ENCODE measurements at places on chromosomes 3 and 15.

DNA sequence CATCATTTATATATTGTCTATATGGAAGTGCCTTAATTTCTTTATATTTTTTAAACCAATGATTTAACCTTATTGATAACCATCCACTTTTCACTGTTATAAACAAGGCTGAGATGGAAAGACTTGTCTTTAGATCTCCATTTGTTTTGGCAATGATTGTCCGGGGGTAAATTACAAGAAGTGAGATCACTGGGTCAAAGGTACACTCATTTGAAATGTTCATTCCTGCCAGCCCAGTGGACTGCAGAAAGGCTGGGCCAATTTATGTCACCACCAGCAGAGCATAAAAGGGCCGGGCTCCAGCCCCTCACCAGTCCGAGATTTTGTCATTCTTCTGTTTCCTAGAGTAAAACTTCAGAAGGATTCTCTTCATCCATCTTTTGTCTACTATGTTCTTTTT is 93.6 kb upstream of the NEO1 start:
- DNase-seq, result no peak

DNA sequence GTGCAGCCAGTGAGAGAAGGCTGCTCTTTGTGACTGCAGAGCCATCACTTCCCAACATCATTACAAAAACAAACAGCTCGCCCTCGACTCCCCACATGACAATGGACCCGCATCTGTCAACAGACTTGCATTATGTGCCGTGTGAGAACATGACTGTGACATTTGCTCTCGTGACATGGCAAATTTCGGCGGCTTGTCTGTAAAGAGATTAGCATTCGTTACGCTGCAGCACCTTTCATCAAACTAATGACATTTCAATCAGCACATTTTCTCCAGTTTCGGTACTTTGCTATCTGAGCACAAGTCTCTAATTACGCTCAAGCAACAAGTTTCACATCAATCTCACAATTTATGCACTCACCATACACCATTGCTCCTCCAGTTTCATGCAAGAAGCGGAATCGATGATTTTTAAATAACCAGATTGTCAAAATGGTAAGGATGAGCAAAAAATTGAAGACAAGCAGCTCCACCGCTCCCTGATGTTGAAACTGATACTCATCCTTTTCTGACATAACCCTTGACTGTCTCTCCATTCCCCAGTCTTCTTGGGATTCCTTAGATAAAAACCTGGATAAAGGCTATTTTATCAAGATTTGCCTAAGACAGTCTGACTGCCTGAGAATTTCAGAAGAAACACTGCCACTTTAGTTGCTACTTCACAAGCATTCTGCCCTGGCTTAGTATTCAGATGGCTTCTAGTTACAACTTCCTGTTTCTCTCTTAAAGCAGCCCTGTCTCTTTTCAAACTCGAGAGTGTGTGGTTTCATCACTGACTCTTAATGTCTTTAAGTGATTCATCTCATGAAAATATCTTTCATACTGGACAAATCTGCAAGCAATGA is at the start of gene SLC9A9:
Gene SLC9A9, minus strand, starts transcription at position 682 of the 845 bp plus-strand sequence. Its CDS starts 146 bp downstream, at position 536.
- no peak for DNase-seq

GRCh38 chr15:53759411-53759931 is at the start of gene WDR72:
TSS of gene WDR72 (minus strand) at chr15:53759663. CDS start at chr15:53733149, 26,514 bp downstream.
- DNase-seq, result peak; percentile 38

- DNase-seq, result no peak
Observed at GRCh38 chr3:59607656-59608055, 557.8 kb upstream of the CFAP20DC start.

DNA sequence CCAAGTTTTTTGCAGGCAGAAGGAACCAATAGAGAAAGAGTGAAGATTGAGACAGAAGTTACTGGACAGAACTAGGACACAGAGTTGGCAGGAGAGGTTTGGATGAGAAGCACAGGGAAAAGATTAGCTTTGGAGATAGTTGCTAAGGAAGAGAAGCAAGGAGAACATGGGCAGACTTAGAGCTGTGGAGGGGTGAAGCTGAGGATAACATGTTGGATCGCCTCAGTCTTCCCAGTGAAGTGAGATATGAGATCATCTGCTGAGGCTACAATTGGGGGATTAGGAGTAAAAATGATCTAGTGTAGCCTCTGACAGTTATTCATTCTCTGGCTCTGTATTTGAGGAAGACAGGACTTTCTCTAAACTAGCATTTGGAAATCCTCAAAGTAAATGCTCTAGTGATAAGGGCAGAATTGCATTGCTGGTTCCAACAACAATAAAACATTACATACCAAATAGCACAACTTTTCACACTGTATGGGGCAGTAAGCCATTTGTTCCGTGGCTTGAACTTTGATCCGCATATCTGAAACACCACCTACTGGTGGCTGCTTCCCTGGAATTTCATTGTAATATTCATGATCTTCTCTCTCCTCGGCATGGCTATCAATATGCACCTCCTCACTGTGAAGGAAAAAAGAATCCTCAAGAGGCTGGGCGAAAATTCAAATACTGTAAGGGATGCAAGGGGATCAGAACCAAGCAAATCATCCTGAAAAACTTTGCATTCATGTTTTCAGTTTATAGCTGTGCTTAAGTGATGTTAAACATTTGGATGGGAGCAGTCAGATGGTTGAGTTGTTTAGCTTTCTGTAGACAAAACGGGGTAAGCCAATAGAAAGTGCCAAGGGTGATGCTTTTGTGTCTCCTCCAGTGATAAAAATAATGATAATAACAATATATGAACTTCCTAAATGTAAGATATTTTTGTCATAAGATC is 22.2 kb upstream of the EID1 start:
- peak; percentile 65 for DNase-seq

- no peak for DNase-seq
Observed at GRCh38 chr3:69368129-69368741, 17.7 kb downstream of the FRMD4B start.

- peak; percentile 8 for DNase-seq
Observed at GRCh38 chr15:33729653-33730052, 238.6 kb upstream of the CHRM5 start.

DNA sequence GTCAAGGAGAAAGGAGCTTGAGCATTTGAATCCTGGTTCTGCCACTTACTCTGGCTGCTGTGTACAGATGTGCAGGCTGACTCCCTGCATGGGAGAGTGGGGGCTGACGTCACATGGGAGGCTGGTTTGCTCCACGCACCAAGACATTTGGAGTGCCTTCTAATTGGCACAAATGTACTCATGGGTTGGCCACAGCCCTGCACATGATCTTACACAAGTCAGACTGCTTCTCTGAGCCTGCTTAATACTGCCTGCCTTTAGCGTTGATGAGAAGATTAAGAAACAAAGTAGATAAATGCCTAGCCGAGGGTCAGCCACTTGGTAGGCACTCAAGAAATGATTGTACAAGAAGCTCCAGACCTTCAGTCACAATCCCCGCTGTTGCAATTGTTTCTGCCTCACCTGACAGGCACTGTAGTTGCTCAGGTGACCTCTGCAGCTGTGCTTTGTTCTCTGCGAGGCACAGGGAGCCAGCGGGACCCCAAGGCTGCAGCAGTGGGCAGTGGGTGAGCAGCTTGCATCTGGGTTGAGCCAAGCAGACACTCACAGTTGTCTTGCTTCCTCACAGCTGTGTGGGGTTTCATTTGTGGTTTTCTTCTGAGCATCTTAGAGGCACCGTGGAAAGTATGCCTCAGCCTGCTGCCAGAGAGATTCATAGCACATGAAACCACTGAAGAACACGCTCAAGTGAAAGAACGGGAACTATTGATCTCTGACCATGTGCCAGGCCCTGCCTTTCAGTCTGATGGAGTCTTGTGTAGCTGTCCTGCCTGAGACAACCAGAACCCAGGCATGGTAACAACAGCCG is 33.1 kb downstream of the GRK7 start:
- DNase-seq, result no peak

- no peak for DNase-seq
Observed at GRCh38 chr3:8324747-8325146, 176.9 kb upstream of the LMCD1 start.

DNA sequence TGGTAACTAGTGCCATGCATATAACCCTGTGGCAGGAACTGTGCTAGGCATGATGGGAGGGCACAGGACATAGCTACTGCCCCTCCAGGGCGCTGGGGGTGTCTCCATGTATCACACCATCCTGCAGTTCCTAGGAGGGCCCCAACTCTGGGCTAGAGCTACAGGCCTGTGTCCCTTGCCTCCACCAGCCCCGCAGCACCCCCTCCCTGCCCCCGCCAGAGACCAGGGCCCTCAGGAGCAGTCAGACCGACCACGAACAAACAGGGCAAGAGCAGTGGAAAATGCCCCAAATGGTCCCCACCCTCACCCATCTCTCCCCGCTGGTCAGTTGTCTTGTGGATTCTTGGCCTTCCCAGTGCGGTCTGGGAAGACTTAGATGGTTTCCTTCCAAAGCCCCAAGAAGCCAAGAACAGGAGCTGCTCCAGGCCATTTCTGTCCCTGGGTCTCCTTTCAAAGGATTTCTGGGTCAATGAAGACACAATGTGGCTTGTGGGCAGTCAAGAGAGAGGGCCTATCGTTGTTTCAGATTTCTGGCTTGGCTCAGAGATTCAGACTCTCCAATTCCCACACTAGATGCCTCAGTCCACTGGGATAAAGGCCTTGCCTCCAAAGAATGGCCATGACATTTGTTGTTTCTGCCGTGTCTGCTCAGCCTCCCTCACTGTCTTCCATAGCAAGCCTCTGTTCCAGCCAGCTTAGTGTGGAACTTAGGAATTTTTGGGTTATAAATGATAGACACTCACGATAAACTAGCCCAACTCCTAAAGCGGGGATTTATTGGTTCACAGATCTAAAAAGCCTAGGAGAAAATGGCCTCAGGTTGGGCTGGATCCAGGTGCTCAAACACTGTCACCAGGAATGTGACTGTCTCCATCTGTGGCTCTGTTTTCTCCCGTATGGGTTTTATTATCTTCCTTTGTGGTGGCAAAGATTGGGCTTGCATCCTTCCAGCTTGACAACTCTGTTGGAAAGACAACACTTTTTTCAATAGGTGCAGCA is 80.6 kb downstream of the LSM3 start:
- DNase-seq, result no peak

- peak; percentile 1 for DNase-seq
Observed at GRCh38 chr3:121111914-121112612, 204.1 kb downstream of the STXBP5L start.

DNA sequence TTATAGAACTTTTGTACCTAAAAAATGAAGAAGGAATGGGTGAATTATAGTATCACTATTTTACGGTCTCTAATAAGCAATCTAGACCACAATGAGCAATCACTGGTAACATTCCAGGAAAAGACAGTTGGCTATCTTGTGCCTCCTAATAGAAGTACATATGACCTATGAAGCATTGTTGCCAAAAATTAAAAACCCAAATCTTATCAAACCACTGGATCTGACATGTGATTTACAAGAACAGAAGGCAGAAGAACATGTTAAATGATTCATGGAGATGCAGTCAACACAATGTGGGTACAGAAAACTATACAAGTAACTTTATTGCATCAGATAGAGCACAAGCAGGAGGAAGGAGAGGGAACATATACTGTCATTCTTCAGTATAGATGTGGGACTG is 14.5 kb upstream of the HYKK start:
- no peak for DNase-seq

GRCh38 chr3:59289831-59290230 is 240.0 kb upstream of the CFAP20DC start:
- DNase-seq, result no peak

- DNase-seq, result no peak
Observed at GRCh38 chr15:62672268-62672667, 370.3 kb upstream of the TPM1 start.

GRCh38 chr3:115022199-115022598 is 124.9 kb downstream of the ZBTB20 start:
- DNase-seq, result no peak

DNA sequence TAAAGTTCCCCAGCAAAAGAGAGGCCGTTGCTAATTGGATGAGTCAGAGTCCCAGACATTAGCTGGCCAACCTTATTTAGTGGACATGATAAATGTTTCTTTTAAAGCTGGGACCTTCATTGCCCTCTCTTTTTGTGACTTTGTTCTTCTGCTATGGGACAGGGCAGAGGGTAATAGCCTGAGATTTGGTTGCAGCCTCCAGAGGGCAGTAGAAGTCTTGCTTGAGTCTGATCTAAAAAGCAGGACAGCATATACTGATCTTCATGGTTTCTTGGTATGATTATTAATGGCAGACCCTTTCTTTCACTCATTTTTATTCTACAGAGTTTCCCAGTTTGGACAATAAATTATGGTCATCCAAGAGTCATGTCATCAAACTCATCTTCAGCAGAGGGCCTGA is 25.1 kb upstream of the ZKSCAN7 start:
- no peak for DNase-seq

- DNase-seq, result no peak
Observed at GRCh38 chr3:129345971-129346370, 67.3 kb downstream of the HMCES start.

DNA sequence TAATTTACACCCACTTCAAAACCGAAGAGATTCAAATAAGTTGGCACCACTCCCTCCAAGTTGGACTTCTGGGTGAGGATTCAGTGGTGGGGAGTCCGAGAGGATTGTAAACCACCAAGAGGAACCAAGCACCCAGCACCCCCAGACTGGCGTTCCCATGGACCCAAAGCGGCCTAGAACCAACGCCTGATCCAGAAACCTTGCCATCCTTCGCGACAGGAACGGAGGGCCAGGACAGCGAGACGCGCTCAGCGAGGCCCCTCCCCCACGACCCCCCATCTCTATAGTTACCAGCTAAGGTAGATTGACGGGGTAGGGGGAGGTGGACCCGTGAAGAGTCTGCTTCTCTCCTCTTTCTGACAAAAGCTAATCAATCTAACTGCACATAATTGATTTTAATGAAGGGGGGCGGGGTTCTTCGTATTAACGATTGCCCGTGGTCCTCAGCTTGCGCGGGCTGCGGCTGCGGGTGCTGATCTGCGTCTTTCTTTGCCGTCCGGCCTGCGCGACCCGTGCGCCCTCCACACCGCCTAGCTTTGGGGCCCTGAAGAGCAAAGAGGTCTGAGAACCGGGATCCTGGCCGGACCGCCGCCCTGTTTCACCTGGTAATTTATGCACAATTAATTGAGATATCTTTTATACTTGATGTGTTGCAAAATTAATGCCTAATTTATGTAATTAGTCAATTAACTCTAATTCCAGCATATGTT is 10.9 kb upstream of the FOXB1 start:
- no peak for DNase-seq

DNA sequence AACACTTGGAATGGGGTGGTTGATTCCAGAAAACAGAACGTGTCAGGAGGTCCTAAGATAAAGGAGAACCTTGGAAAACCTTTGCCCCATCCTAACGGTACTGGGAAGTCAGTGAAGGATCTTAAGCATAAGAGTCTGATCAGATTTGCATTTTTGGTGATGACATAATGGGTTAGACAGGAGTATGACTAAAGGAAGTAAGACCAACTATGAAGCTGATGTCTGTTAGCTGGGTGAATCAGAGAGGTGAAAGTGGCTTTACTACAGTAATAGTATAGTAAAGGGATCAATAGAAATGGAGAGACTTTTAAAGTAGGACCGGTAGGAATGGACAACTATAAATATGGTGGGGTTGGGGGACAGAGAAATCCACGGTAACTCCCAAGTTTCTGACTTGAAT is 12.6 kb downstream of the GTF2A2 start:
- no peak for DNase-seq

GRCh38 chr3:45178183-45179023 is 32.2 kb upstream of the CDCP1 start:
- DNase-seq, result no peak

Data from K562 (cell line).